ENCODE measurements at places on chromosomes 5 and 9. TPM values are rescaled to one million over a fixed set of nuclear protein-coding genes. Genes with fewer than 3 reads are reported as not detected.
A peak's percentile ranks its signal among the peaks of the same experiment; 100 is the strongest.

DNA sequence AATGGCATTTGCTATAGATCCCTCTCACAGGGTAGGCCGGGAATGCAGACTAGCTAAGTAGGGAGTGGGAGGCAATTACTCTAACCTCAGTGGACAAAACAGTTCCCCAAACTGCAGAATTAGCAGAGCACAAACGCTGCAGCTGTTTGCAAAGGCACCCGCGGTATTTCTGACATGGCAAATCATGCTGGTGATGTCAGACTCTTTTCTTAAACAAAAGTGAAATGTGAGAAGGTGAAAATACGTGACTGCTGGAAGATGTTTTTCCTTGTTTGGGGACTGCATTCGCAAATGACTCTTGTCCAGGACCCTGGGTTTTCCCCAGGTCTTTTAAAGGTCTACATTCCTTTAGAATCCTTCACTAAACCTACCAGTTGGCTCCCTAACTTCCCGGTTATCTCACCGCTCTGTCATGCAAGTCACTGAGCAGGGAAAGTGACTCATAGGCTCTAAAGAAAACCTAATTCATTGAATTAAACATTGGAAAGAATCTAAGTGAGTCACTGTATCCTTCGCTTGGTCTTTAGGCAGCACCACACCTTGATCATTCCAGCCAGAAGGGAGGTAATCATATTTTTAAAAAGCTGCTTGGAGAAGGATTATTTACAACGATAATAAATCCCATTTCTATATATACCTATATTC is 91.5 kb upstream of the DNAH5 start:
- DNase-seq, result no peak

GRCh38 chr9:121107881-121108280 is 33.1 kb downstream of the CNTRL start:
- no peak for DNase-seq

GRCh38 chr9:130443840-130444492 is 795 bp upstream of the ASS1 start:
- peak; percentile 77 for DNase-seq

GRCh38 chr5:176532795-176533194 is 4.4 kb downstream of the RNF44 start:
- no peak for DNase-seq

- DNase-seq, result no peak
Observed at GRCh38 chr9:37652261-37652660, 1.5 kb downstream of the FRMPD1 start.

- DNase-seq, result no peak
Observed at GRCh38 chr5:128263357-128263756, 179.8 kb downstream of the SLC12A2 start.

Gene PCDHA8
- total RNA-seq, result not detected

Gene MYMK
- total RNA-seq, result not detected

Gene TMEM171
- not detected for total RNA-seq

Gene TCOF1
- total RNA-seq, result 28.1 TPM

Gene ADGRD2
- total RNA-seq, result not detected

Gene SPATA31D4
- not detected for total RNA-seq

Gene OSMR
- 40.7 TPM for total RNA-seq

Data from sigmoid colon (tissue), 7 donors.